Ureter (tissue), 1 donor: ENCODE measurements at places on chromosomes 4 and X. TPM values are rescaled to one million over a fixed set of nuclear protein-coding genes. Genes with fewer than 3 reads are reported as not detected.

ELOVL6 gene
- total RNA-seq, result 62.3 TPM

BLTP1 gene
- 109 TPM for total RNA-seq

PCDH10 gene
- 12.1 TPM for total RNA-seq

COL25A1 gene
- total RNA-seq, result 3.4 TPM

TMEM156 gene
- 0.99 TPM for total RNA-seq

DOK7 gene
- total RNA-seq, result 4.5 TPM

ADH1C gene
- 43.5 TPM for total RNA-seq

STATH gene
- total RNA-seq, result not detected

ADGRG2 gene
- total RNA-seq, result 1.9 TPM

KCND1 gene
- total RNA-seq, result 3.4 TPM

GRCh38 chr4:124483048-124483906 is 229.3 kb downstream of the ANKRD50 start:
- no peak for DNase-seq

- no peak for DNase-seq
These were observed 13.6 kb downstream of the EXOC1 start for GRCh38 chr4:55866973-55867574.

DNA sequence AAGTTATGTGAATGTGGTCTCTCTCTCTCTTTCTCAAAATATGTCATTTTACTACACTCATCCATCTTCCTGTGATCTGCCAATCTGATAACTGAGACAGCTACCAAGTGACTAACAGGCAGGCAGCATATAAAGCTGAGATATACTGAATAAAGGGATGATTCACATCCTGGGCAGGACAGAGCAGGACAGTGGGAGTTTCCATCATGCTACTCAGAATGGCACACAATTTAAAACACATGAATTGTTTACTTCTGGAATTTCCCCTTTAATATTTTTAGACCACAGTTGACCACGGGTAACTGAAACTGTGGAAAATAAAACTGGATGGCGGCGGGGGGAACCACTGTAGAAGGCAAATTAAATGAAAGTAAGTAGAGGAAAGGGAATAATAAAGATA is 58.6 kb upstream of the DCTD start:
- no peak for DNase-seq

GRCh38 chrX:110026099-110026844 is 23.4 kb downstream of the TMEM164 start:
- DNase-seq, result no peak

DNA sequence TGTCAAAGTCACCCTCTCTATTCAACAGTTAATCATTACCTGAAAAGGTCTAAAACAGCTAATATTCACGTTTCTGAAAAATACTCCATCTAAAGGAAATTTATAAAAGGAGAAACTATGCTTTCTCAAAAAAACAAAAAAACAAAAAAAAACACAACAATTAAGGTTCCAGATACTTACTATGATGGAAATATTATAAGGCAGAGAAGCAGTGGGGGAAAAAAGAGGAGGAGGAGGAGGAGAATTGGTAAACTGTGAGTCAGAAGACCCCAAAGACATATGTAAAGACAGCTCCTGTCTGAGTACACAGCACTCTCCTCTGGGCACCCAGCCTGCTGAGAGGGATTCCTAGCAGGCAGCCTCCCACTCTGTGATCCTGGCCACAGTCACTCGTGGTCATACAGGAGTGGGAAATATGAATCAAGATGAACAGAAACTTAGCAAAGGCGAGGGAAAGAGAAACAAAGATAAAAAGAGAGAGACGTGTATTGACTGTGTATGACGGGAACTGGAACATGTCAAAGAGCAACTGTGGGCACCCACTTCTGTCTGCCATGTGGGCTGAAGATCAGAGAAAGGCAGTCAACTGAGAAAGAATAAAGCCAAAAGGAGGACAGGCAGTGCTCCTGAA is 12.5 kb downstream of the KLHL15 start:
- no peak for DNase-seq

GRCh38 chr4:130028552-130028951 is 932.6 kb downstream of the C4orf33 start:
- DNase-seq, result no peak

- no peak for DNase-seq
These were observed 135.2 kb downstream of the SLIT2 start for GRCh38 chr4:20386906-20387305.

DNA sequence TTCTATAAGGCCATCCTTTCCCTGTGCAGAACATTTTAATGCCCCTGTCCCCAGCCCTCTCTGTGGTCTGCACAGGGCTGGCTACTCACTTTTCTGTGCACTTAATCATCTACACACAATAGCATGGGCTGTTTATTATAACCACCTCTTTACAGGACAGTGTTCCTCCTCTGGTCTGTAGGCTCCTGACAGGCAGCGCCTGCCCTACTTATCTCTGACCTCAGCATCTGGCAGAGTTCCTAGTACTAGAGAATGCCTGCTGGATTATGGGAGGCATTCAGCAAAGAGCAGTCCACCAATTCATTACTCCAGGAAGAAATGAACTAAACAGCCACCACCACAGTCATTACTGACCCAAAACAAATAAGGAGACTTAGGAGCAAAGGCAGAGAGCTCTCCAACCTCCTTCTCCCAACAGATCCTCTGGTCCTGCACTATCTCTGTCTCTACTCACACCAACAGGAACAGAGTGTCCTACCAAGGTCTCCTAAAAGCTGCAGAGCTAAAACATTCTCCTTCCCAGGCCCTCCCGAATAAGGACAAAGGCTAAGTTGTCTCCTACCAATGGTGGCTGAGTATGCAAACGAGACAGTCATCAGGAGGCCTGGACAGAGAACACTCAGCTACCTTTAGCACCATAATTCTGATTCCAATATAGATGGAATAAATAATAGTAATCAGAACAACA is 279.2 kb downstream of the QDPR start:
- DNase-seq, result peak; percentile 47

- DNase-seq, result no peak
These were observed 569 bp downstream of the RPS3A start for GRCh38 chr4:151099976-151100417.

- no peak for DNase-seq
These were observed 536 bp upstream of the CTSO start for GRCh38 chr4:155954118-155954685.

GRCh38 chr4:632196-632790 is 6.9 kb downstream of the PDE6B start:
- DNase-seq, result no peak

GRCh38 chr4:64359489-64359888 is 49.8 kb downstream of the TECRL start:
- no peak for DNase-seq

- no peak for DNase-seq
These were observed 76.2 kb upstream of the PLAC1 start for GRCh38 chrX:134734466-134734952.

GRCh38 chrX:17411205-17411604 is 36.2 kb downstream of the NHS start:
- DNase-seq, result no peak

DNA sequence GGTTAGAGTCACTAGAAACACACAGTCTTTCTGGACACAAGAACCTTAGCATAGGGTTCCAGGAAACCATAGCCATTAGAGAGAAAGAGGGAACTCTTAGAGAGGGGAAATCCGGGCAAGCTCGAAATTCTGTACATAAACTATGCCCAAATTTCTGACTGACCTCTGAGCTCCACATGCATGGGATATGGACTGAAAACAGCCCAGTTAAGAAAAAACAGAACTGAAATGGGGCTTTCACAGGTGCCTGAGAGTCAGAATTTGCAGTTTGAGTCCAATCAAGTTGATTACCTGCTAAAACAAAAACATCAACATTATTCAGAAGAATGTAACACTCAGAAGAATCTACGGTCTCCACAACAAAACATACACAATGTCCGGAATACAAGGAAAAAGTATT is 13.1 kb downstream of the DCHS2 start:
- no peak for DNase-seq

DNA sequence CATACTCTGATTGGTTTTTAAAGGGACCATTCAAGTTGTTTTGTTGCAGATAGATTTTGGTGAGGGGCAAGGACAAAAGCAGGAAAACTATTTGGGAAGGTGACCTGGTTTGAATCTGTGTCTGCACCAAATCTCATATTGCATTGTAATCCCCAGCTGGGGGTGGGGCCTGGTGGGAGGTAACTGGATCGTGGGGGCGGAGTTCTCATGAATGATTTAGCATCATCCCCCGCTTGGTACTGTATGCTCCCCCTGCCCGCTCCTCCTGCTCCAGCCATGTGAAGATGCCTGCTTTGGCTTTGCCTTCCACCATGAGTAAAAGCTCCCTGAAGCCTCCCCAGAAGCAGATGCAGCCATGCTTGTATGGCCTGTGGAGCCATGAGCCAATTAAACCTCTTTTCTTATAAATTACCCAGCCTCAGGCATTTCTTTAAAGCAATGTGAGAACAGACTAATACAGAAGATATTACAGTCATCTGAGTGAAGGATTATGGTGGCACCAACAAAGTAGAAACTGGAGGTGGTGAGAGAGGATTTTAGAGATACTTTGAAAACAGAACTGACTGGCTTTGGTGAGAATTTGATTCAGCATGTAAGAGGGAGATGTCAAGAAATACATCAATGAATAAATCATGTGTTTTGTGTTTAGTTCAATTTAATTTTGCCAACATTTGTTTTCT is 14.4 kb downstream of the IL21 start:
- no peak for DNase-seq

- no peak for DNase-seq
These were observed 134.1 kb downstream of the SLC4A4 start for GRCh38 chr4:71472946-71473345.

GRCh38 chr4:122533841-122534240 is 77.3 kb upstream of the IL2 start:
- no peak for DNase-seq

DNA sequence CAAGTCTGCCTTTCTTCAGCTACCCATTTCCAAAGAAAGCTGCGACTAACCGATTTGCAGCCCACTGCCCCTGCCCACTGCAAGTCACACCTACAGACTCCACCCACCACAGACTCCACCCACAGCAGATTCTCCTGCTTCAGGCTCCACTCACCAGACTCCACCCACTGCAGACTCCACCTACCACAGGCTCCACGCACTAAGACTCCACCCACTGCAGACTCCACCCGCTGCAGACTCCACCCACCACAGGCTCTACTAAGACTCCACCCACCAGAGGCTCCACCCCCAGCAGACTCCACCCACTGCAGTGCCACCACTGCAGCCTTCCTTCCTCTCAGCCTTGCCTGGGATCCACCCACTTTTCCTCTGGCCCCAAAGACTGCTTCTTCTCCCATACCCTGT is 41.3 kb downstream of the ABLIM2 start:
- no peak for DNase-seq
